ENCODE measurements at places on chromosomes 5 and 9.

- DNase-seq: no peak
These were observed 1850.9 kb upstream of the NUDT12 start for GRCh38 chr5:105413406-105413990.

GRCh38 chr5:114055318-114056184, 306.3 kb upstream of the KCNN2 start:
- peak; percentile 46 for DNase-seq

DNA sequence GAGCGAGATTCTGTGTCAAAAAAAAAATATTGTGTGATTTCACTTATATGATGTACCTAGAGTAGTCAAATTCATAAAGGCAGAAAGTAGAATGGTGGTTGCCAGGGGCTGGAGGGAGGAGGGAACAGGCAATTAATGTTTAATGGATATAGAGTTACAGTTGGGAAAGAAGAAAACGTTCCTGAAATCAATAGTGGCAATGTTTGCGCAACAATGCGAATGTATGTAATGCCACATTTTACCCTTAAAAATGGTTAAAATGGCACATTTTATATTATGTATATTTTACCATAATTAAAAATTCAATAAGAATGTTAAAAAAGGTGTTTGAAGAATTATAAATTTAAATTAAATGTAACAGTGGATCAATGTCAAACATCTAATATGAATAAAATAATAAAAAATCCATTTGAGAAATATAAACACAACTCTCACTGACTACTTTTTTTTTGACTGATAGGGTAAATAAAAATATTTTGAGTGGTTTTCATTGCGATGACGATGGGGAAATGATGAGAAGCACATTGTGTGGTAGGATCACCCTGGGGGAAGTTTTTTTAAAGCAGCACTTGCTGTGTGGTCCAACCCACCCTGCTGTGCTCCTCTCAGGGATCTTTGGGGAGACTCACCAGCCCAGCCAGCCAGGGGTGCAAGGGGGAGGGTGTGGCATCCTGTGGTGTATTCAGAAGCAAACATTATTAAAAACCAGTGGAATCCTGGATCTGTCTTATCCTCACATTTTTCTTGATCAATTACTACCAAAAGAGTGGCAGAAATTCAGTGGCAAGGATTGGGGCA, 4.3 kb downstream of the FYB1 start:
- no peak for DNase-seq

DNA sequence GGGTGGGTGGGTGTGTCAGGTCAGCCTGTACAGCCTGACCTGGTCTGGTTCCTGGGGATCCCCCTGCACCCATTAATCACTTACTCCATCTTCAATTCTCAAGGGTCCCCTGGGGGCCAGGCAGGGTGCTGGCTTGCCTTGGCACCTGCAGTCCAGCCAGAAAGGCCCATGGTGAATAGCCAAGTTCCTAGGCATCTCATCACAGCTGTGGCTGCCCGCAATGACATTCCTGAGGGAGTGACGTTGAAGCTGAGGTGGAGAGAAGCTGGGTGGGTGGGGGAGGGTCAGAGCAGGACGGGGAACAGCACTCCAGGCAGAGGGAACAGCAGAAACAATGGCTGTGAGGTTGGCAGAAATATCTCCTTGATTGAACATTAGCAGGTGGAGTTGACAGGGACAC, 10.6 kb downstream of the HMCN2 start:
- DNase-seq: peak; percentile 76

DNA sequence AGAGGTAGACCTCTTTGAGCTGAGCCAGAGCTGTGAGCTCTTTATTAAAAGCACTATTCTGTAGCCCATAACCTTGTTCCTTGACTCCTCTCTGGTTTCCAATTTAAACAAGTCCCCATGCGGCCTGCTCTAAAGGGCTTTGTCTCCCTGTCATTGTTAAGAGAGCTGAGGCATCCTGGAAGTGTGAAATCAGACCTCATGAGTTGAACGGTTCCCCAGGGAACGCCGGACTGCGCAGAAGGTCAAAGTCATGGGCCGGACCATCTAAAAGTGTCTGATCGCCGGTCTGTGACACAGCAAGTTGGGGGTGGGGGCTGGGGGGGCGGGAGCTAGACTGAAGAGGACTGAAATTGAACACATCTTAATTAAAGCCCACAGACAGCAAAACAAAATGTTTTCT, 265.8 kb downstream of the SLF1 start:
- no peak for DNase-seq

DNA sequence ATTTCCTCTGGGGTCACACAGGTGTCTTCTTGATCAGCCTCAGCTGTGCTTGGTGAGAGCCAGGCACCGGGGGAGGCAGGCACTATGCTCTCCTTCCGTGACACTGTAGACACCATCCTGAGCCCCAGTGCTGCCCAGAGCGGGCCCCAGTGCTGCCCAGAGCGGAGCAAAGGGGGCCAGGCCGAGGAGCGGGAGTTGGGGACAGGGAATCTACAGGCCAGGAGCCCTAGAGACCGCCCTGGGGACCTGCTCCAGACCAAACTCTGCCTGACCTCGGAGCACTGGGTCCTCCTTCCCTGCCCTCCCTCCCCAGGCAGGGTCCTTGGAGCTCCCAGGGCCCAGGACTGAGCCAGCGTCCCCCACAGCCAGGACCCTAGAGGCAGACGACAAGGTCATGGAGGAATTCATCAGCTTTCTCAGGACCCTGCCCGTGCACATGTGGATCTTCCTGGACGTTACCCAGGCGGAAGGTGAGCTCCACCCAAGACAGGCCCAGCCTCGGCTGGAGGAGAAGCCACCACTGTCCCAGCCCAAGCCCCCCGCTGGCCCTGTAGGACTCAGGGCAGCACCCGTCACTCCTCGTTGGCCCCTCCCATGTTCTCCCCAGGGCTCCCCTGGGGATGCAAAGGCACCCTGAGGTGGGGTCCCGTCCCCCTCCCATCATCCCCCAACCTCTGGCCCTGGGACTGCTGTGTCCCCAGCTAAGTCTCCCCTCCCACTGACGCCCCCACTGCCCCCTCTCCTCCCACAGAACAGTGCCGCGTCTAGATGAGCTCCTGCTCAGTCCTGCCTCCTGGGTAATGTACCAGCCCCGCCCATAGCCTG, 30.2 kb downstream of the PAEP start:
- DNase-seq: no peak

GRCh38 chr9:113524468-113524867, 60.9 kb downstream of the RGS3 start:
- DNase-seq: no peak

All from ELR (cell line).